Effector CD8-positive, alpha-beta T cell (primary cell): ENCODE measurements at places on chromosomes 5 and 9.

DNA sequence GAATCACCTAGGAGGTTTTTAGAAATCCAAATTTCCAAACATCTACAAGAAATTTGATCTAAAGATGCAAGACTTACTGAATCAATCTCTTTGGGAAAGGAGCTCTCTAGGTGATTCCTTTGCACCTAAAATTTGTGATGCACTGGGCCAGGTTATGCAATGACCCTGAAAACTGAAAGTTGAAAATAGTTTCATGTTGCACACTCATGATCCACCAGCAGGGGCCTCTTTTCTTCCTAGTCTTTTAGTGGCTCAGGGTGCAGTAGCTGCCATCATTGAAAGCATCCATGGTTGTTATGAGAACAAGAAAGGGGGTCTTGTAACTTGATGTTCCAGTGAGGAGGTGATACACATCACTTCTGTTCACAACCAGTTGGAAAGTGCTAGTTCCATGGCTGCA lies 486.8 kb downstream of the PSAT1 start:
- no peak for DNase-seq

DNA sequence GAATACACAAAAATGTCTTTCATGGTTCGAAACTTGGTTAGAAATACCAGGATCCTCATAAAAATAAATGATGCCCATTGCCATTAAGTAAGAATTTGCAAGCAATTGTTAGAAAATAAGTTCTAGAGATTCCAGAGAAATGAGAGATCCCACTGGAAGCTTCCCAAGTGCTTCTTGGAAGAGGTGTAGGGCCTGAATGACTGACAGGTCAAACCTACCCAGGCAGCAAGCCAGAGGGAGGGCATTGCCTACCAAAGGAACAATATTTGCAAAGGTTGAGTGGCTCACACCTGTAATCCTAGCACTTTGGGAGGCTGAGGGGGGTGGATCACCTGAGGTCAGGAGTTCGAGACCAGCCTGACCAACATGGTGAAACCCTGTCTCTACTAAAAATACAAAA lies 777.0 kb upstream of the WWC1 start:
- DNase-seq = no peak

GRCh38 chr5:178589180-178590140 lies 733 bp downstream of the COL23A1 start:
- no peak for DNase-seq

- no peak for DNase-seq
Measured at GRCh38 chr9:86483496-86483895, 129.3 kb upstream of the TUT7 start.

GRCh38 chr9:132020272-132020671 lies 59.4 kb downstream of the MED27 start:
- DNase-seq = no peak

DNA sequence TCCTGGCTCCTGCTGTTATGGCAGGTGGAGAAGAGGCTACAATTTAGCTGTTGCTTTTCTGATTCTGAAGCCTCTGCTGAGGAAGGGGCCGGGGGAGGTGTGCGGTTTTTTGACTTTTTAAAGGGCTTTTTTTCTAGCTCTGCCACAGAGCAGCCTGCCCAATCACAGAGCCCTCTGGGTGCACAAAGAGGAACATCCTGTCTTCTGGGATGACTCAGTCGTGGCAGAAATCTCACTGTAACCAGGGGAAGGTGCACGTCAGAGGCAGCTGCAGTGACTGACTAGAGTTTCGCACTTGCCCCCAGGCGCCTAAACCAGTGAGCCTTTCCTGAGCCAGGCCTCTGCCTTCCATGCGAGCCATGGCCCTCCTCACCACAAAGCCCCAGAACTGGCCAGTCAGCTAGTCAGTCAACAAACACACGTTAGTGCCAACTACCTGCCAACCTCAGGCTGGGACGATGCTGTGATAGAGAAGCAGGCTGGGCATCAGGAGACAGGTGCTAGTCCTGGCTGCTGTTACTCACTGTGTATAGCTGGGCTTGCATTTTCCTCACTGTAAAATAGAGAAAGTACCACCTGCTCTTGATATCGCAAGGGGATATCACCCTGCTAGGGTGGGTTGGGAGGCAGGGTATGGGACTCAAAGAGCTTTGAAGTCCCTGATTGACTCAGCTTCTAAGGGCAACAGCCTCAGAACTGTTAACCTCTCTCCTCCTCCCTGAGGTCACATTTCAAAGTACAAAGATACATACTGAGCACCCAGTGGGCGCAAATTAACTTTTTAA lies 2.2 kb downstream of the AKNA start:
- DNase-seq = peak; percentile 81

DNA sequence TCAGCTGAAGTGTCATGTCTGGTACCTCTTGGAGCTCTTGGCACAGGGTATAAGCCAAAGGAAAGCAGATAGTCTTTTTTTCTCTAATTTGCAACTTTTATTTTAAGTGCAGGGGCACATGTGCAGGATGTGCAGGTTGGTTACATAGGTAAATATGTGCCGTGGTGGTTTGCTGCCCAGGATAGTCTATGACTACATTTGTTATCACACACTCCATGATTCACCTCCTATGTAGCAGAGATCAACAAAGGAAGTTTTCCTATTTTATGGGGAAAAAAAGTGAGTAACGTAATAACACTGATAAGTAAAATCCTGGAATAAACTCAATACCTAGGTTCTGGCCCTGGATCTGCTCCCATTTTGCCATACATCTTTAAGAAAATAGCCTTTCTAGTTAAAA lies 234.6 kb downstream of the CAAP1 start:
- no peak for DNase-seq

DNA sequence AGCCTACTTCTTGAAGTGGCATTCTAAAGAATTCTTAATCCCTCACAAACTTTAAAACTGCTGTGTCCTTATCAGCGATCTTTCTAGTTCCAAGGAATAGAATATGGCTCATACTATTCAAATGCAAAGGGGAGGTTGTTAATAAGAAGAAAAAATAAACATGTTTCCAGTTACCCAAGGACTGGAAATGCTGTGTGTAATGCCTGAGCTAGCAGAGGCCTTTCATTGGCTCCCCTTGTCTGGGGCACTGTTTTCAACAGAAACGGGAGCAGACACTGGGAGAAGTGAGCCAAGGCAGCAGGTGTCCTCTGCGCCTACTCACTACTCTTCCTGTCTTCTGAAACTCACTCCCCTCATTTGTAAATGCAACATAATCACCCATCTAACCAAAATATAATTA lies 253.0 kb downstream of the MARCHF11 start:
- DNase-seq = no peak

DNA sequence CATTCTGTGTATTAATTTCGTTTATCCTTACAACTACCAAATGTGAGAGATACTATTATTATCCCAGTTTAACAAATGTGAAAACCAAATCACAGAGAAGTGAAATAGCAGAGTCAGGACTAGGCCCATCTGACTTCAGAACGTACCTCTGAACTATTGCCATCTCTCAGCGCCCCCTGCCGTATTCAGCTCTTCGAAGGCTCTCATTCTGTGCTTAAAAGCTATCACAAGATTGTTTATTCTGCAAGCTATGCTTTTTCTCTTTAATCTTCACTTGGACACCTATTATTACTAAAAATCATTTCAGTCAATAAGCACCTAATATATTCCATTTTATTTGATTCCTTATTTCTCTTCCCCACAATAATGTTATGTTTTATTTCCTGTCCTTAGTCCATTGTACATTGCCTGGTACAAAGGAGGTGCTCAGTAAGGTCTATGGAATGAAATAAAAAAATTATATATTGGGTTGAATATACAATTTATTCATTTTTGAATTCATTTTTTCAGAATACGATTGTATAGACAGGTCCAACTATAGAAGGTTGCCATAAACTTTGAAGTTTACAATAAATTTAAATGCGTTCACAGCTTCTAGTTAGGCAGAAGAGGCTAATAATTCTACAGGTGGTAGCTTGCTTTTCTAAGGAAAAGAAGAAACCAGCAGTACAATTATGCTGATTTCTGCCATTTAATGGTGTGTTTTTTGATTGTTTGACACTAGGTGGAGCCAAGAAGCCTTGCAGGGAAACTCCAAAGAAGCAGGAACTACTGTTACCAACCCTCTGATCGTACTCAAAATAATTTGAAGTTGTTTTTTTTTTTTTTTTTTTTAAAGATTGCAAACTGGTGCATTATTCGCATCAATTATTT lies 202.2 kb upstream of the DMRTA1 start:
- DNase-seq = no peak

- DNase-seq = no peak
Measured at GRCh38 chr5:149636861-149637246, 55.6 kb downstream of the ARHGEF37 start.

GRCh38 chr5:178431063-178431781 lies 159.0 kb downstream of the COL23A1 start:
- no peak for DNase-seq

- DNase-seq = no peak
Measured at GRCh38 chr9:93197670-93198069, 13.7 kb downstream of the WNK2 start.

GRCh38 chr9:114856942-114857315 lies 51.1 kb upstream of the TNFSF15 start:
- DNase-seq = no peak

DNA sequence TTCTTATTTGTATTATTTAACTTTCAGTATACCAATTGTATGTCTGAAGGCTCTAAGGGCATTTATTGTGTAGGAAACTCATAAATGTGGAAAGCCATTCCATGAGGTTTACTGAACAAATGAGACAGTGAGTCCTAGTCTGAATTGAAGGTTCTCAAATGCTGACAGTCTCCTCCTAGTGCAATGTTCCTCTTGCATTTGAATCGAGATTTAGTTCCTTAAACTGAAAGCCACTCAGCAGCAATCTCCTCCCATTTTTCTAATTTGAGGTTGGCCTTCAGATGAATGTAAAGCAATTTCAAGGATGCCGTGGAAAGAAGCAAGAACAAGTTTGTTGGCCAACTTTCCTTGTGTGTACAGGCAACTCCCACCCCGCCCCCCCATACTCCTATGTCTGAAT lies 493.2 kb upstream of the KLF4 start:
- no peak for DNase-seq

GRCh38 chr9:16100537-16101091 lies 547.8 kb downstream of the CCDC171 start:
- DNase-seq = no peak

DNA sequence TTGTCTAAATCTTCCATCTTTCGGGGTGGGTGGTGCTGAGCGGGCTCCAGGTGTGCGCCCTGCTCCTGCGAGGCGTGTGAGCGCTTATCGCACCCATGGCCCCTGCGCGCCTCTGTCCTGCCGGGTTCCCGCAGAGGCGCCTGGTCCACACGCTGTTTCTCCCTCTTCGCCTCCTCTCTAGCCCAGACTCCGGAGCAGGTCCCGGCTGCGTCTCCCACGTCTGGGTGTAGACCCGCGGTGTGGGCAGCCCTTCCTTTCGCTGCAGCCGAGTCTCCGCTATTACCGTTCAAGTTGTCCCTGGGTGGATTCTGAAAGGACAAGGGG lies 40.5 kb upstream of the PLEKHG4B start:
- DNase-seq = no peak

DNA sequence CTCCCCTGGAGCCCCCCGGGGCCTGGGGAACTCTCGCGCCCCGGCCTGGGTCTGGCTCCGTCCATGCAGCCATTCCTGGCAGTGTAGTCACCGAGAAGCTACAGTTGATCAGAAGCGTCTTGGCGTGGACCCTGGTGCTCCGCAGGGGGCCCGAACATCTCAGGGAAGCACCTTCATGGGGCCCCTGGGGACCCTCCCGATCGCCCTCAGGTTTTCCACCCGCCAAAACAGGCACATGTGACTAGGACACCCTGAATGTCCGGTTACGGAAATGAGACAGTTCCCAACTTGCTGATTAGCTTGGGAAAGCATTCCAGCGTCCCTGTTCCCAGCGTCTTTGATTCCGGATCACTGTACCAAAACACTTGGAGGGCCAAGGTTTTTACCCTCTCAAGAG lies 472 bp downstream of the FBXO4 start:
- DNase-seq = no peak

DNA sequence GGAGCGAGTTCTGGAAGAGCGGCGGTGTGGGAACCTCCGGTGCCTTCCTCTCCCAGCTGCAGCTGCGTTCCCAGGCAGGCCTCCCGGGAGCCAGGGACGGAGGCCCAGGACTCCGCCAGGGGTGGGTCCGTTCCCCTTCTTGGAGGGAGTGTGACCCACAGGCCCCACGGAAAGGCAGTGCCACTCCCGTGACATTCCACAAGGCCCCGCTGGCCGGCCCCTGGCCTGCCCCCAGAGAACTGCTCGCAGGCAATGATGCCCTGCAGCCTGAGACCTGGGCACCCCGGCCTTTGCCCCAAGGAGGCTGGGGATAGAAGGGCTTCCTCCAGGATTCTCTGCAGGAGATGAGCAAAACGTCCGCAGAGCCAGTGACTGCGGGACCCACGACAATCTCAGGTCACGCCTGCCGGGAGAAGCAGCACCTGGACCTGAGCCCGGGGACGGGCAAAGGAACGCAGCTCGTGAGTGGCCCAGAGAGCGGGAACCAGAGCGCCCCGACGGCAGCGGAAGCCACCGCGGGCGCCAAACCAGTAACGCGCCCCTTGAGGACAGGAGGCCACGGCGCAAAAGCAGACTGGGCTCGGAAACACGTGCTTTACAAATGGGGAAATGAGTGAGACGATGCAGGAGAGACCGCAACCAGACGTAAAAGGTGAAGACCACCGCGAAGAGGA lies 9.3 kb downstream of the OBP2B start:
- DNase-seq = no peak

GRCh38 chr9:134088063-134088725 lies 20.4 kb upstream of the BRD3 start:
- DNase-seq = no peak

DNA sequence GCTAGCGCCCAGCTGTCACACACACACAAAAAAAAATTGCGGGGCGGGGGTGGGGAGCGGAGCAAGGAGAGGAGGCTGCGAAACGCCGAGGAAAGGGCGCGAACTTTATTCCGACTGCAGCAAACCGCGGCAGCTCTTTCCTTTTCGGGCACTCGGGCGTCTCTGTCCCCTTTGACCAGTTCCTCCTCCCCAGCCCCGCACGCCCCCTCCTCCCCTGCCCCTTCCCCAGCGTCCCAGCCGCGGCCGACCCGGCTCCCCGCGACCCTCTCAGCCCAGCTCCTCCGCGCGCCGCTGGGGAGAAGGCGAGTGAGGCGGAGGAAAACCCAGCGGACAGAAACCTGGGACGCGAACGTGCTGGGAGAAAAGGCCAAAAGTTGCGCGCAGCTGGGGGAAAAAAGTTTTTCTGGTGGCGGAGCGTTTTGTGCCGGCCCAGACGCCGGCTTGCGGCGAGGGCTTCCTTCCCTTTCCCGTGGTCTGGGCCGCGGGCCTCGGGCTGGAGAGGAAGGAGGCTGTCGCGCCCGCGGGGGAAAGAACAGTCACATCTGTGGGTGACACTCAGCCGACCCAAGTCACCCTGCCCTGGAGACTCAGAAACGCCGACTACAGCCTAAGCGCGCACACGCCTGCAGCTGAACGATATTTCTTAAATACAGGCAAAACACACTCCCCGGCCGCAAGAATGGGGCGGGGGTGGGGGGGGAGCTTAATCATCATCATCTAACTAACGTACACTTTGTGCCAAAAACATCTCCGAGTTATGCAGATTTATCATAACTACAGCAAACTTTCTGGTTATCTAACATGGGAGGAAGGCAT lies 1.1 kb upstream of the BNC2 start:
- DNase-seq = no peak

- DNase-seq = no peak
Measured at GRCh38 chr9:86614871-86615849, 260.9 kb upstream of the TUT7 start.

- no peak for DNase-seq
Measured at GRCh38 chr5:3948838-3949237, 353.2 kb downstream of the IRX1 start.

- DNase-seq = peak; percentile 17
Measured at GRCh38 chr5:94618029-94618492, 343 bp downstream of the KIAA0825 start.

- no peak for DNase-seq
Measured at GRCh38 chr9:117462861-117463260, 48.0 kb upstream of the ASTN2 start.

- DNase-seq = no peak
Measured at GRCh38 chr9:77022783-77023440, 3.5 kb downstream of the FOXB2 start.
